ENCODE measurements at places on chromosomes 5 and 9.
A peak's percentile ranks its signal among the peaks of the same experiment; 100 is the strongest.

DNA sequence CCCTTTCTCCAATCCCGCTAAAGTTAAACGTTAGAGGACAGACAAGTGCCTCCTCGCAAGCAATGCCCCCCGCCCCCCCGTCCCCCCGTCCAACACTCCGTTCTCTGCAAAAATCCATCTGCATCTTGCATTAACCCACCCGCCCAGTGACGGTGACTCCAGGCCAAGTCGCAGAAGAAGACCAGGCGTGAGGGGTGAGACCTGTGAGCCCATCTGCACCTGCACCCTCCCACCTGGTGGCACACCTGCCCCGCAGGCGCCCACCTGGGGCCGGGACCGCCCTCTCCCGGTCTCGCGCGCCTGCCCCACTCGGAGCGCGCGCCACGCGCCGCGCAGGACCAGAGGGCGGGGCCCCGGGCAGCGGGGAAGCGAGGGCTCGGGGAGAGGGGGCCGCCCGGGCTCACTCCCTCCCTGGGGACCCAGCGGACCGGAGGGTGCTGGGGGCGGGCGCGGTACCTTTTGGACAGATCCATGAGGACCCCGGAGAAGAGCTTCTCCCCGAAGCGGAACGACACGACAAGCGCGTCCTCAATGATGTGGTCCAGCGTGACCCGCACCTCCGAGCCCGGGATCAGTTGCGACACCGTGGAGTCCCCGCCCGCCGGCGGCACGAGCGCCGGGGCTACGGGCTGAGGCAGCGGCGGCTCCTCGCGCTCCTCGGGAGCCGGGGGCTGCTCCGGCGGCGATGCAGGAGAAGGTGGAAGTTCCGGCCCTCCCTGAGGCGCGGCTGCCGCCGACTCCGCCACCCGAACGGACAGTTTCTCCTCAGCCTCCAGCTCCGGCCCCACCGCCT, 705 bp downstream of the PWWP2A start:
- DNase-seq: peak; percentile 47

DNA sequence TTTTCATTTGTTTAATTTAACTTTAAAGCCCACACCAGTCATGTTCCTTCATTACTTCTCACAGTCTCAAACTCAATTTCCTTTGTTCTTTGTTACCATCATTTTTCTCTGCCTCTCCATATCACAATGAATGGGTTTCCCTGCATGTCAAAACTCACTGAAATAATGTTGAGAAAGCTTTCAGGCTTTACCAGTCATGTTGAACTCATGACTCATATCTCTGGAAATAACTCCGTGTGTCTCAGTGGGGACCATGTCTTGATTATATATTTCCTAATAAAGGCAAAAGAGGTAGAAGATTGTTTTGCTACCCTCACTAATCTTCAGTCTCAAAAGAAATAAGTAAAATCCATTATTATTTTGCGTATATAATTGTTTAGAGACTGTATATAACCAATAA, 231.2 kb downstream of the CHSY3 start:
- DNase-seq: no peak

GRCh38 chr9:17068671-17069070, 66.2 kb upstream of the CNTLN start:
- DNase-seq: no peak

- DNase-seq: no peak
Observed at GRCh38 chr5:112703866-112704820, 33.5 kb upstream of the APC start.

GRCh38 chr5:103894882-103895281, 332.3 kb upstream of the NUDT12 start:
- no peak for DNase-seq
